ENCODE measurements at places on chromosomes 3 and 15. TPM values are rescaled to one million over a fixed set of nuclear protein-coding genes. Genes with fewer than 3 reads are reported as not detected.

The IFRD2 gene
- total RNA-seq, result 164 TPM

The EPHA6 gene
- total RNA-seq, result not detected

The LMCD1 gene
- total RNA-seq, result 4.4 TPM

DNA sequence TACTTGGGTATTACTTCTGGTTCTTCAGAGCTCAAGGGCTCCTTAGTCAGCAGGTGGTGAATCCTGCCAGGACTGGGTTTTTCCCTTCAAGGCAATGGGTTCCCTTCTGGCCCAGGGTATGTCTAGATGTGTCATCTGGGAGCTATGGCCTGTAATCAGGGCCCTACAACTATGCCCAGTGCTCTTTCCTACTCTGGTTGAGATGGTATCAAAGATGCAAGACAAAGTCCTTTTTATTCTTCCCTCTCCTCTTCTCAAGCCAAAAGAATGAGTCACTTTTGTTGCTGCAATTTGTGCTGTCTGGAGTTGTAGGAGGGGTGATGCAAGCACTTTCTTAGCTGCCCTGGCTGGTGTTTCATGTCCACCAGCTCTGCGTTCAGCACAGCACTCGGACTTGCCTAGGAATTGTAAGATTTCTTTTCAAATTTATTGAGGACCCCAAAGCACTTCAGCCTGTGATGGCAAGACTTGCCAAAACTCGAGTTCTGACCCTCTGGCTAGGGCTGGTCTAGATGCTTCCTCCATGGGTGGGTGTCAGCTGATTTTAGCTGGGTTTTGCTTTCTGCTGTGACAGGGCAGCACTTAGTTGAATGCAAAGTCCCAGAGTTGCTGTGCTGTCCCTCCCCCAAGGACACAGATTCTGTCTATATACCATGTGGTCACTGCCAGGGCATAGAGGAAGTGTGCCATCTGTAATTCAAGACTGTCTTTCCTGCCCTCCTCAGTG is 129.2 kb upstream of the CBLB start:
- no peak for DNase-seq

GRCh38 chr15:32852771-32853170 is 135.0 kb downstream of the GREM1 start:
- no peak for DNase-seq

- no peak for DNase-seq
Measured at GRCh38 chr15:96115642-96116041, 214.9 kb upstream of the NR2F2 start.

DNA sequence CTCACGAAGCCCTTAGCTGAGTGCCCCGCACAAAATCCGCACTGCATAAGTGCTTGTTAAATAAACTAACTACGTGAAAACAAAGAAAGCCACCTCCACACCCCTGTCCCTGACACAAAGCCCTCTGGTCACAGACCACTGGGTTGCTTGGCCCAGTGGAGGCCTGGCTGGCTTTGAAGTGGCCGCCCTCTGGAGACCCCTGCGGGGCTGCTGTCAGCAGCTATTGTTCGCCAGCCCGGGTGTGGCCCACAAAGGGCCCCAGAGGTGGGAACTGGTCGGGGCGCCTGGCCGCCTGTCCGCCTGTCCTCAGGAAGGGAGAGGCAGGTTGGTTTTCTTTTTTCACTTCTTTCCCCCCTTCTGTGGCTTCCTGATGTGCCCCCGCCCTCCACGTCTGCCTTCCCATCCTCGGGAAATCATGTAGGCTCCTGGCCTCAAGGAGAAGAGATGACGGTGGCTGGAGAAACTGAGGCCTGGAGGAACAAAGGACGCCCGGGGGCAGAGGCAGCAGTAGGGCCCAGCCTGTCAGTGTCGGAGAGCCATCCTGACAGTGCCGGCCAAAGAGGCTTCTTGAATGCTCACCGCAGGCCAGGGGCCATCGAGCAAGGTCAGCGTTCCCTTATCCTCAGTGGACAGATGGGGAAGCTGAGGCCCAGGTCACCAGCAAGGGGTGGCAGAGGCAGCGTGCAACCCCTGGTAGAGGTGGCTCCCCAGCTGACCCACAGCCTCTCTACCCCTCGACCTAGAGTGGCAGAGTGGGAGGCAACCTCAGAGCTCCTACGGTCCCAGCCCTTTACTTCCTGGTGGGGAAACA is 61.1 kb downstream of the SLC6A6 start:
- no peak for DNase-seq

Measured in activated T-helper 2 cell treated with anti-CD3 and anti-CD28 coated beads, Interferon-gamma antibody, Interleukin-2, Interleukin-4, amounts not matched to agents 10 μg/mL and 5 μg/mL and 100 μg/mL, durations not matched to agents 14 hours and 24 hours and 36 hours (primary cell).